ENCODE measurements at places on chromosomes 3 and 15.

GRCh38 chr3:141076036-141076773 lies 25.1 kb downstream of the SPSB4 start:
- peak; percentile 60 for DNase-seq

DNA sequence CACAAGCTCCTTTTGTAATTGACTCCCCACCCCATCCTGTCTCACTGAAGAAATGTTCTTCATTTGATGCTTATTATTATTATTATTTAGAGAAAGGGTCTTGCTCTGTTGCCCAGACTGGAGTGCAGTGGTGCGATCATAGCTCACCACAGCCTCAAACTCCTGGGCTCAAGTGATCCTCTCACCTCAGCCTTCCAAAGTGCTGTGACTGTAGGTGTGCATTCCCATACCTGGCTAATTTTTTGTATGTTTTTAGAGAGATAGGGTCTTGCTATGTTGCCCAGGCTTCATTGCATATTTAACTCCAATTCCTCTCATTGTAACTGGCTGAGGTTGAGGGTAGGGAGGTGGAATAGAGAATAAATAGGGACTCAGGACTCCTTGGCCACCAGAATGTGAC lies 22.3 kb downstream of the SEMA5B start:
- DNase-seq, result no peak

- DNase-seq, result peak; percentile 74
These were observed 20.0 kb downstream of the ATRIP start for GRCh38 chr3:48466386-48467109.

DNA sequence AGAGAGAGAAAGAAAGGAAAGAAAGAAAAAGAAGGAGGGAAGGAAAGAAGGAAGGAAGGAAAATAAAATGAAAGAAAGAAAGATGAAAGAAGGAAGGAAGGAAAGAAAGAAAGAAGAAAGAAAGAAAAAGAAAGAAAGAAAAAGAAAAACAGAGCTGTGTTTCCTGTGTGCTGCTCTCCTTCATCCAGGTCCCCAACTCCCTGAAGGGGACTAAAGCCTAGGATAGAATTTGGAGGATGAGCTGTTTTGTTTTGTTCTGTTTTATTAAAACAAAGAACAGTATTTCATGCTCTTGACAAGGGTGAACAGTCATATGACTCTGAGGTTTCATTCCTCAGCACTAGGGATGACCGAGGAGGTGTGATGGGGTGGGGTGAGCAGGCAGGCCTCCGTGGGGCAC lies 164.8 kb upstream of the NDN start:
- DNase-seq, result no peak

DNA sequence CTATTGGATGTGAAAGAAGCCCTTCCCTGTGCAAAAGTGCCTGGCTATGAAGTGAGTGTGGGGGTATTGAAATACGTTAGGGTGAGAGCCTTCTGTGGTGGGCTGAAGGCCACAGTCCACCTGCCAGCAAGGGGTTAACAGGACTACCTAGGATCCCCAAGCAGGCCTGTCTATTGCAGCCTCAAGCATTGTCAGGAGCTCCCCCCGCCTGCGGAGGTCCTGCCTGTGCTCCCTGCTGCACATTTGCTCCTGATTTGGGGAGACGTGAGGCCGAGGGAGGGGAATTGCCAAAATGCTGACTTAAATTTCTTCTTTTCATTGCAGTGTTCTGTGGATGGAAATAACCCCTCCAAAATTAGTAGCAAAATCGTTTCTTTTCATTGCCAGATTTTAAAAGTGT lies 56.2 kb downstream of the GABRG3 start:
- no peak for DNase-seq

DNA sequence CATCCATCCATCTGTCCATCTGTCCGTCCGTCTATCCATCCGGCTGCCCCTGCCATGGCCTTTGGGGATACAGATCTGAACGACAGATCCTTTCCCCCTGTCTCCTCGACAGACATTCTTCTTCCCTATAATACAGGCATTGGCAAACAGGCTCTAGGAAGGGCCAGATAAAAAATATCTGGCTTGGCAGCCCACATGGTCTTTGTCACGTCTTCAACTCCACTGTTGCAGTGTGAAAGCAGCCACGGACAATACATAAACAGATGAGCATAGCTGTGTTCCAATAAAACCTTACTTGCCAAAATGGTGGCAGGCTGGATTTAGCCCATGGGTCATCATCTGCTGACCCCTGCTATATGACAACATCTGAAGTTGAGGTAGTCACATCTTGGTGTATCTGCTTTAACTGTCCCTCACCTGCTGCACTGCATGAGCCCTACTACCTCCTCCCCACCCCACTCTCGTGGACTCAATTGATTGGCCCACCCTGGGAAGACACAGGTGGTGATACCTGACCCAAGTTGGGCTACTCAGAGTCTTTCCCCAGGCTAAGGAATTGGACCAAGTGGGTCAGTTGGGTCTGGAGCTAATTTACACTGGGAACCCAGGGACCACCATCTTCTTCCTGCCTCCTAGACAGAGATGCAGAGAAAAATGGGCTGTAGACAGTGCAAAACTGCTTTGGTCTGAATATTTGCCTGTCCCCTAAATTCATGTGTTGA lies 128.4 kb upstream of the SMAD3 start:
- DNase-seq, result peak; percentile 32

DNA sequence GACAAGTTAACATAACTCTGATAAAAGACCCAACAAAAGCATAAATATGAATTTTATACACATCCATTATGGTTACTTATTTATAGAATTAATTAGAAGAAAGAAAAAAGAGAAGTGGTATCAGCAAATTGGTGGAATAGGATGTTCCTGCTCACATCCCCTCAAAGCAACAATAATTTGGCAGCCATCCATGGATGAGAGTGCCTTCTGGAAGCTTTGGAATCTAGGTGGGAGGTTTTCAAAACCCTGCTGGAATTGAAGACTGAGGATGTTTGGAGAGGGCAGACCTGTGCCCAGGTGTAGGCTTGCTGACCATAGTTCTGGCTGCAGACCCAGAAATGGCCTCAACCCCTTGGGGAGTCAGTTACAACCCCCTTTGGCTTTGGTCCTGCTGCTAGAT lies 91.2 kb downstream of the EDEM1 start:
- no peak for DNase-seq

DNA sequence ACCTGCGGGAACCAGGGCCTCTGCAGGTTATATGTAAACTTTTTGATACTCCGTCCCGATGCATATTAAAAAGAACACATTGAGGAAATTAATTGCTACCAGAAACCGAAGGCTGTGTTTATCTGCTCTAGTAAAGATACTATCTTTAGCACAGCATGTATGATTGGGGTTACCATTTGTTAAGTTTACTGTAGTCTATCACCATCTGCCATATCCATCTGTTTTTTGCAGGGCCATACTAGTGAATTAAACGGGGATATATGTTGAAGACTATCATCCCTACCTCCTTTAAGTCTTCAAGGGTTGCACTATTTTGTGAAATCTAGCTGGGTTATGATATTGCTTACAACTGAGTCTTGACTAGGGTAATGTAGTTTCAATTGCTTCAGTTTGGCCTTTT lies 597.0 kb downstream of the SQOR start:
- no peak for DNase-seq

DNA sequence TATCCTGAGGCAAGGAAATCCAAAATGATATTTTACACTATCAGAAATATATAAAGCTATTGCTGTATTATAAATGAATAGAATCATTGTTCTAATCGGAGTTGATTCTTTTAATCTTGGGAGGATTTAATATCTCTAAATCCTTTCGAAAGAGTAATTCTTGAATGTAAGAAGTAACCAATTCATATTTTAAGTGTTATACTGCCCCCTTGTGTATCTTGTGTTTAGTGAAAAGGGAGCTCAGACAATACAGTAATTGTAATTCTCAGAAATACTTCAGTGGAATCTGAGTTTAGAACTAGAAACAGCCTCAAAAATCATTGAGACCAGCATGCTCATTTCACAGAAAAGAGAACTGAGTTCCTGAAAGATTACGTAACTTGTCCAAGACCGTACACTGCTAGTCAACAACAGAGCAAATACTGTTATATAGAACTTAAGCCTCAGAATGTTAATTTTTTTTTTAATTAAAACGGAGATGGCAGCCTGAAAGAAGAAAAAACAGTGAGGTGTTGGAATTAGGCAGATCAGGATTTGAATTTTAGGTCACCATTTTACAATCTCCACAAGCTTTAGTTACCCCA lies 42.9 kb downstream of the PLCH1 start:
- DNase-seq, result no peak

DNA sequence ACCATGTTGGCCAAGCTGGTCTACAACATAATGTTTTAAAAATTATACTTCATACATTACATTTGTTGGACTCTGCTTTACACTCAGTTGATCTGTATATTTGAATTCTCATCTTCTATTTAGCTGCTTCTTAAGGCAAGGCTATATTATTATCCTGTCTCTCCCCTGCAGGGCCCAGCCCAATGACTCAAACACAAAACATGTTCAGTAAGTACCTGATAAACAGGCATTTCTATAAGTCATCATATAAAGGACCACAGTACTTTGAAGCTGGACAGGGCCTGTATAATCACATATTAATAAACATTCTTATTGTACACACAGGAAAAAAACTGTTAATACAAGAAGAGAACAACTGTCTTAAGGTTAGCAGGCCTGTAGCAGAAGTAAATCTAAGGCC lies 36.2 kb downstream of the NGLY1 start:
- DNase-seq, result no peak

DNA sequence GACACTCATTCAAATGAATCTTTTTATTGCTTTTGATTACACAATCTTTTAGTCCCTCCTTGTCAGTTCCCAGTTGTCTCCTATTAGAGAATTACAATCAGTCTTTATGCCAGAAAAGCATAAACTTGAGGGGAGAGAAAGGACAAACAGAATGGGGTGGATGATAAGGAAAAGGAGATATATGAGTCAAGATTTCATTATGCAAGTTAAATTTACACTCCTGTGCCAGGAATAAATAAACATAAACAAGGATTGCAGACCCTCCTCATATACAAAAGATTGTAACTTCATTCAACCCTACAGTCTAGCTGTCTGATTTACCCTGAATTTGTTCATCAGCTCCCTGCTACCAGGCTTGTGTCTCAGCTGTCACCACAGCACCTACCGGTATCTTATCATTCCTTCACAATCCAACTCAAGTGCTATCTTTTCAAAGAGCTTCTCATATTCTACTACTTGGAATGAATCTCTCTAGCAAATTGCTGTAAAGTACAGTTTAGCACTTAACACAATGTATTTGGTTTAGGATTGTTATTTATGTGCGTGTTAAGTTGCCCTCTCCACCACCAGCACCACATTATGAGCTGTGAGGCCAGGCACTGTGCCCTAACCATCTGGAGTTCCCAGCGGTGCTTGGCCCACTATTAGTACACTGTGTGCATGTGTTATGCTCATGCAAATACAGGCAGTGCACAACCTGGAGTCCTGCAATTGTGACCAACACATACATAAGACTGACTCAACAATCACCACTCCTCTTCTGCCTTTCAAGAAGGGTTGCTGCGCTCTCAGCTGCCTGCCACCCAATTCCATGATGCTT lies 504.1 kb downstream of the TBL1XR1 start:
- no peak for DNase-seq

GRCh38 chr15:93036951-93037819 lies 51.8 kb downstream of the RGMA start:
- DNase-seq, result peak; percentile 83

GRCh38 chr3:113285226-113285625 lies 73.9 kb downstream of the BOC start:
- DNase-seq, result no peak
